ENCODE measurements at places on chromosomes 16 and 17.

- no peak for DNase-seq
These were observed 355.3 kb downstream of the SOX9 start for GRCh38 chr17:72476134-72476533.

GRCh38 chr17:83032781-83033180, 46.6 kb upstream of the METRNL start:
- DNase-seq: no peak

- DNase-seq: no peak
These were observed 96.3 kb downstream of the NDE1 start for GRCh38 chr16:15746332-15746731.

DNA sequence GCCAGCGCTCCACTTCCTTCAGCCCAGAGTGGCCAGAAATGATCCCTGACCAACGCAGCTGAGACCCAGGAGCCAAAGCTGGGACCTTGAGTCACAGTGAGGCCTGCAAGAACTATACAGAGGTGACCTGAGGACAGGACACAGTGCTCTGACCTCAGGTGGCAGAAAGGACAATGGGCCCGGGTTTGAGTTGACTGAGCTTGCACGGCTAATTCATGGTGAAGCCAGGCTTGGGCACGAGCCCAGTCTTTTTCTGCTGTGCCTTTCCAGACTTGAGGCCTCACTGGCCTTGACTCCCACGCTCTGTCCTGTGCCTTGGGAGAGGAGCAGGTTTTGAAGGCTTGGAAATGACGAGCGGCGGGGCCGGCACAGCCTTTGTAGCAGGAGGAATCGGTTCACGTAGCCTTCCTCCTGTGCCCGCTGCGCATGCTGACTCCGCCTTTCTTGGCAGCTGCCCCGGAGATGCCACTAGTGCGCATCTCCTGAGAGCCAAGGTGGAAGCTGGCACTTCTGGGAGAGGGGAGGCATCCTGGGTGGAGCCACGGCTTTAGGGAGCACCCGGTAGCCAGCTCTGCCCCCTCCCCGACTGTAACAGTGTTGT, 34.9 kb downstream of the NDEL1 start:
- peak; percentile 33 for DNase-seq

DNA sequence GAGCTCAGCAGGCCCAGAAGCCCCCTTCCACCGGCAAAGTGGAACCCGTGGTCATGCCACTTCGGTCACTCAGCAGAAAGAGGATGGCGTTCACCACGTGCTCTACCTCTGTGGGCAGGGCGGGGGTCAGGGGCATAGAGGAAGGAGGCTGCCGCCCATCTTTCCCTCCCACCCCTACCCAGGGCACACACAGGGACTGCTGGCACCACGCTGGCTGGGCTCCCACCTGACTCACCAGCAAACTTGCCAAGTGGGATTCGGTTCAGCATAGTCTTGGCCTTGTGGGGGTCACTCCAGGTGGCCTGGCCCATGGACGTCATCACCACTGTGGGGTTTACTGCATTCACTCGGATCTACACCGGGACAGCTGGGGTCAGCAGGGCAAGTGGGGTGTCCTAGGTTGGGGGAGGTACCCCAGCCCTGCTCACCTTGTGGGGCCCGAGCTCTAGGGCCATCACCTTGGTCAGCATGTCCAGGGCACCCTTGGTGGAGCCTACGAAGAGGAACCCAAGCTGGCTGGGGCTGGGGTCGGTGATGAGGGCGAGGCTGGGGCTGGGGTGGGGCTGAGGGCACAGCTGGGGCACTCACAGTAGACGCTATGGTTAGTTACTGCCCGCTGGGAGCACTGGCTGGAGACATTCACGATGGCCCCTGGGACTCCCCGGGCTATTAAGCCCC, 1.4 kb downstream of the DCXR start:
- no peak for DNase-seq

DNA sequence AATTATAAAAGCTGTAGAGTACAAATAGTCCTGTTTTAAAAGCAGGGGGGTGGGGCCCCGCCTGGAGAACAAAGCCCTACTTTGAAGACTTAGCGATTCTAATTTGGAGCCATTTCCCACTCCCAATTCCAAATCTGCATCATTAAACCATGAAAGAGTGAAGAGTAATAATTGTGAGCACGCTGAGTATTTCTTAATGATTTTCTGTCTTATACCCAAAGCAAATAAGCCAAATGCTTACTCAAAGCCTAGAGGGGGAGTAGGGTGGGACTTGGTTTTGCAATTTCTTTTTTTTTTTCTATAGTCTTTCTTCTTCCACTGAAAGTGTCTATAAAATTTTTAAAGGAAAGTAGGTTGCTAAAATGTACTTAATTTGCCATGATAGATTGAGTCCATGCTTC, 470.1 kb downstream of the TOX3 start:
- DNase-seq: no peak
